ENCODE measurements at places on chromosomes 6 and 20. TPM values are rescaled to one million over a fixed set of nuclear protein-coding genes. Genes with fewer than 3 reads are reported as not detected.

GPR63 gene
- polyA plus RNA-seq: 0.38 TPM

NPBWR2 gene
- polyA plus RNA-seq: not detected

GMPR gene
- 7.3 TPM for polyA plus RNA-seq

PRIM2 gene
- 25.7 TPM for polyA plus RNA-seq

PHACTR2 gene
- polyA plus RNA-seq: 26.0 TPM

CTAGE9 gene
- polyA plus RNA-seq: not detected

DST gene
- polyA plus RNA-seq: 80.6 TPM

CCDC170 gene
- 0.12 TPM for polyA plus RNA-seq

CDH4 gene
- polyA plus RNA-seq: 0.81 TPM

ZNF831 gene
- not detected for polyA plus RNA-seq

HRH3 gene
- not detected for polyA plus RNA-seq

BTNL2 gene
- polyA plus RNA-seq: not detected

TSBP1 gene
- polyA plus RNA-seq: not detected

ISM1 gene
- polyA plus RNA-seq: 0.12 TPM

RAB23 gene
- 51.0 TPM for polyA plus RNA-seq

KIF16B gene
- 6.8 TPM for polyA plus RNA-seq

CFB gene
- polyA plus RNA-seq: 6.7 TPM

TRAPPC3L gene
- polyA plus RNA-seq: 0.17 TPM

SMLR1 gene
- not detected for polyA plus RNA-seq

MYCT1 gene
- 0.02 TPM for polyA plus RNA-seq

MED23 gene
- 28.5 TPM for polyA plus RNA-seq

CYP39A1 gene
- not detected for polyA plus RNA-seq

HLA-DRA gene
- polyA plus RNA-seq: not detected

PNPLA1 gene
- polyA plus RNA-seq: not detected

RAB44 gene
- polyA plus RNA-seq: 0.02 TPM

C6orf58 gene
- 0.06 TPM for polyA plus RNA-seq

OPRL1 gene
- polyA plus RNA-seq: 0.97 TPM

ARMH2 gene
- polyA plus RNA-seq: not detected

KCNK17 gene
- polyA plus RNA-seq: not detected

ADGRF1 gene
- not detected for polyA plus RNA-seq

JPH2 gene
- polyA plus RNA-seq: 9.5 TPM

SSTR4 gene
- not detected for polyA plus RNA-seq

ABHD16B gene
- polyA plus RNA-seq: not detected

MUC21 gene
- not detected for polyA plus RNA-seq

GJE1 gene
- not detected for polyA plus RNA-seq

OTOR gene
- not detected for polyA plus RNA-seq

LRFN2 gene
- not detected for polyA plus RNA-seq

PPIL6 gene
- polyA plus RNA-seq: 0.48 TPM

CENPB gene
- polyA plus RNA-seq: 47.5 TPM

HAO1 gene
- not detected for polyA plus RNA-seq

OOEP gene
- not detected for polyA plus RNA-seq

GSTA1 gene
- polyA plus RNA-seq: not detected

PI16 gene
- 0.09 TPM for polyA plus RNA-seq

SRC gene
- 25.1 TPM for polyA plus RNA-seq

IP6K3 gene
- polyA plus RNA-seq: 0.58 TPM

ERGIC3 gene
- 917 TPM for polyA plus RNA-seq

TGM3 gene
- polyA plus RNA-seq: not detected

RNF5 gene
- polyA plus RNA-seq: 40.2 TPM

Data from BJ (cell line).